Activated CD8-positive, alpha-beta memory T cell treated with anti-CD3 and anti-CD28 coated beads, Interleukin-2, amount 10 ng/mL, durations not matched to agents 7 days and 5 days (primary cell): ENCODE measurements at places on chromosomes 16 and 17.

- no peak for DNase-seq
These were observed 15.8 kb downstream of the CYTH1 start for GRCh38 chr17:78766225-78766624.

- DNase-seq = no peak
These were observed 24.2 kb downstream of the SSH2 start for GRCh38 chr17:29905879-29906167.

DNA sequence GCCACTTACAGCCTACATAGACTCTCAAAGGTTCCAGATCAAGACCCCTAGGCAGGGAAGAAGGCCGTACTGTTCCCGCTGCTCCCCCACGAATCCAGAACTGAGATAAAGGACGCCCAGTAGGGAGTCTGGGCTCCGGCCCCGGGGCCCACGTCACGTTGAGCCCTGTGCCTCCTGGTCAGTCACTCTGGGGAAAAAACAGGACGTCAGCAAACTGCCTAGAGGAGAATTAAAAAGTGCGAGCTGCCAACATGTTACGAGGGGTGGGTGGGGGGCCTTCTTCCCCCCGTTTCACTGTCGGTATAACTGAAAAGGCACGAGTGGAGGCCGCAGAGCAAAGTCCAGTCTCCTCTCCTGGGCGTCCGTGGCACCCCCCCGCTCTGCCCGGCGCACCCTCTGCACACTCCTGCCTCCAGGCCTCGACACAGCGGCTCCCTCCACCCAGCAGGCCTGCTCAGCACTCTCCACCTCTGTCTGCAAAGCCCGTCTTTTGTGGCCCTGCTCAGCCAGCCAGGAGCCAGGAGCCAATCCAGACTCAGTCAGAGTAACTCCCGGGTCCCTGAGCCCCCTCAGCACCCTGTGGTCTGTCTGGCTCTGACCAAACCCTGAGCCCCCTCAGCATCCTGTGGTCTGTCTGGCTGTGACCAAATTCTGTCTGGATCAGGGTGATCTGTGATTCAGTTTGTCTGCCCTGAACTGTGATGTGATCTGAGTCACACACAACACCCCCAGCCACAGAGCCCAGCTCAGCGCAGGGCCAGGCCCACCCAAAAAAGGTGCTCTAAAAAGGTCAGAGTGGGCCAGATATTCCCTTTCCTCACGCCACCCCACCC, 6.2 kb downstream of the ITGAE start:
- DNase-seq = peak; percentile 88

DNA sequence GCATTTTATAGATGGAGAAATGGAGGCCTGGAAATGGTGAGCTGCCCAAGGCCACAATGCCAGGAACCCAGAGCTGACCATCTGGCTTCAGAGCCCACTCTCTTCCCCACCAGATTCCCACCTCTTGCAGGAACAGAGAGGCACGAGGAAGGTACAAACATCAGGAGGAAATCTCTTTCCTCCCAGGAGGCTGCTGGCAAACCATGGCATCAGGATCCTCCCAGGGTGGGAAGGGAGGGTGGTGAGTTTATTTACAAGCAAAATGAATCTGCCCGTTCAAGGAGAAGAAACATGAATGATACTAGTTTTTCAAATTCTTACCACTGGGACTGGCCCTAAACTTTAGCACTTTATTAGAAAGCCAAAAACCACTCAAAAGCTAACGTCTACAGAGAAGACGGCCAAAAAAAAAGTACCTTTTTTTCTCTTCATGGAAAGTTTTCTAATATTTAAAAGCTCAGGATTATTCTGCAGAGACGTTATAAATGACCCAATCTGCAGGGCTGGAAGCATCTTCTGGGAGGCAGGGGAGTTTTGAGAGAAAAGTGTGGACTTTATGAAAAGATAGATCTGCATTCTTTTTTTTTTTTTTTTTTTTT, 79.1 kb downstream of the NXN start:
- no peak for DNase-seq

DNA sequence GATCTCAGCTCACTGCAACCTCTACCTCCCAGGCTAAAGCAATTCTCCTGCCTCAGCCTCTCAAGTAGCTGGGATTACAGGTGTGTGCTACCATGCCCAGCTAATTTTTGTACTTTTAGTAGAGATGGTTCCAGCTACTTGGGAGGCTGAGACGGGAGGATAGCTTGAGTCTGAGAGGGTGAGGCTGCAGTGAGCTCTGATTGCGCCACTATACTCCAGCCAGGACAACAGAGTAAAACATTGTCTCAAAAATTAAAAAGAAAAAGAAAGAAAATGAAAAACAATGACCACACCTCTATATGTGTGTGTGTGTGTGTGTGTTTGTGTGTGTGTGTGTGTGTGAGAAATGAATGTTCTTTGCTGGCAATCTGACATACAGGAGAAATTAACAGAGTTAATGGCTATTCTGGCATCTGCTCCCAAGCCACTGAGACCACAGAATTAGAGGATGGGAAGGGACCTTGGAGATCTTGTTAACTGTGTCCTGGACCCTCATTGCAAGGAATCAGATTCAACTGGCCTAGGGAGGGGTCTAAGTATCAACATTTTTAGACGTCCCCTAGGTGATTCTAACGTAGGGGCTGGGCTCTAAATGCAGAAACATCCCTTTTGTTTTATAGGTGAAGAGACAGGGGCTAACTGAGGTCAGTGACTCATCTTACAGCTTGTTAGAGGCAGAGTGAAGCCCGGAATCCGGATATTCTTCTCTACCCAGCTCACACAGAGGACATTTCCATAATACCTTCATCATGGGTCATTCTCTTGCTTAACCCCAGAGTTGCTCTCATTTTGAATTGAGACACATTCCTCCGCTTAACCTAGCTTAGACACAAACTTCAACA, 16.4 kb upstream of the MARCHF10 start:
- DNase-seq = no peak

DNA sequence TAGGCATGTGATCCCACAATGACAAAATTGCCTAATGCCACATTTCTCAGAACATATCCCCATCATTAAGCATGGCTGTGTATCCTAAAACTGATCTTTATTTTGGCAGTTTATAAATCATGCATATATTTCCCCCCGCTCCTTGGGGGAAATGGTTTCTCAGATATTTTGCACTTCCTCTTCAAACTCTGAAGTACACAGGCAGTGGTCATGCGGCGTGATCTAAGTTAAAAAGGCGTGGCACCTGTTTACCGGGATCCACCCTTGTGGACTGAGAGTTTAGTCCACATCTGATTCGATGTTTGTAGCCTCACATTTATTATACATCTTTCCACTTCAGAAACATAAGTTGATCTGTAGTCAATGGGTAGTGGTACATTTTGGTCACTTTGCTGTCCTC, 51.4 kb downstream of the USP10 start:
- DNase-seq = peak; percentile 61

DNA sequence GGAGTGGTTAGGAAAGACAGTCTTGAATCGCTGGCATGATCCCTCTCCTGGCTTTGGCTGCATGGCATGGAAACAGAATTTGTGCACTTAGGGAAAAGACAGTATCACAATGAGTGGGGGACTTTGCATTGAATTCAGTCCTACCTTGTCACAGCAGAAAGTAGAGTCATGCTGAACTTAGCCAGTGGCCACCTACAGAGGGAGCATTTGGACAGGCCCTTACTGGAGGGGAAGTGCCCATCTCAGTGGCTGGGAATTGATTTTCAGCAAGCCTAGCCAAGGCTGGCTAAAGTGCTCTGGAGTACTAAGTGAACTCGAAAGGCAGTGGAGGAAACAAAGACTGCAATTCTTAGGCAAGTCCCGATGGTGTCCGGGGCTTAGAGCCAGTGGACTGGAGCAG, 364.3 kb upstream of the TOM1L1 start:
- no peak for DNase-seq

DNA sequence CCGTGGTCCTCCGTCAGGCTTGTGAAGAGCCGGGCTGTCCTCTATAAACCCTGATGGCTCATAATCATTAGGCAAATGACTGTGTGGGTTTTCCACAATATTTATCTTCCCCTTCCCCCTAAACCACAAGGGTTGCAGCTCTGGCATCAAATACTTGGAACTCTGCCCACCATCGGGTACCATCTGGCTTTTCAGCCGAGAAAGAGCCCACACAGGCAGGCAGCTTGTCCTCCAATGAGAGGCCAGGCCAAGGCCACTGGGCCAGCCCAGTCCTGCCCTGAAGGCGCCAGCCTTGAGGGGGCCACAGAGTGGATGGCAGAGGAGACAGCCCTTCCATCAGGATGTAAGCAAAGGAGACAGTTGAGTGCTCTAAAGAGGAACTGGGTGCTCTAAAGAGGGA, 31.8 kb upstream of the NAT9 start:
- DNase-seq = no peak

DNA sequence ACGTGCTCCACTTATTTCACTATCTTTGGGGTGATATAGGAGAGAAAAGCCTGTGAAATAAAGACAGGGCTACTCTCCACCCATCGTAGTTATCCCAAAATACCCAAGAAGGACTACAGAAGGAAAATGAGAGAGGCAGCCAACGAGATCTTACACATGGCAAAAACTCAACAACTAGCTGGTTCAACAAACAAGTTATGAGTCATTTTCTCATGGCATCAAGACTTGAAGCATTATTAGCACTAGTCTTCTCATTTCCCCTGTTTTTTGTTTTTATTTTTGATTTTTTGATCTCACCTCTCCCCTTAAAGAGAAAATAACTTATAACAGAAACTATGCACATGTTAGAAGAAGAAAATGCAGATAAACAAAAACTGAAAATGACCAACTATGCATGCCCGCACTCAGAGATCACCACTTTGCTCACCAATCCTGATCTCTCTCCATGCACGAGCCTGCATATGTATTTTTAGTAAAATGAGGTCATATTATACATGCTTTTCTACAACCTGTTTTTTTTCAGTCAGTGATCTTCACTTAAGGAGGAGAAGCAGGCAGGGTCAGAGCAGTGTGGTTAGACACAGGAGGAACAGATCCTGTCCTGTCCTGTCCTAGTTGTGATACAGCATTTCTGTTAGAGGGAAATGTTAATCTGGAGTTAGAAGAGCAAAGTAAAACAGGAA, 22.8 kb downstream of the FAM117A start:
- no peak for DNase-seq

- DNase-seq = no peak
These were observed 23.3 kb downstream of the FAM83G start for GRCh38 chr17:18981335-18981641.

DNA sequence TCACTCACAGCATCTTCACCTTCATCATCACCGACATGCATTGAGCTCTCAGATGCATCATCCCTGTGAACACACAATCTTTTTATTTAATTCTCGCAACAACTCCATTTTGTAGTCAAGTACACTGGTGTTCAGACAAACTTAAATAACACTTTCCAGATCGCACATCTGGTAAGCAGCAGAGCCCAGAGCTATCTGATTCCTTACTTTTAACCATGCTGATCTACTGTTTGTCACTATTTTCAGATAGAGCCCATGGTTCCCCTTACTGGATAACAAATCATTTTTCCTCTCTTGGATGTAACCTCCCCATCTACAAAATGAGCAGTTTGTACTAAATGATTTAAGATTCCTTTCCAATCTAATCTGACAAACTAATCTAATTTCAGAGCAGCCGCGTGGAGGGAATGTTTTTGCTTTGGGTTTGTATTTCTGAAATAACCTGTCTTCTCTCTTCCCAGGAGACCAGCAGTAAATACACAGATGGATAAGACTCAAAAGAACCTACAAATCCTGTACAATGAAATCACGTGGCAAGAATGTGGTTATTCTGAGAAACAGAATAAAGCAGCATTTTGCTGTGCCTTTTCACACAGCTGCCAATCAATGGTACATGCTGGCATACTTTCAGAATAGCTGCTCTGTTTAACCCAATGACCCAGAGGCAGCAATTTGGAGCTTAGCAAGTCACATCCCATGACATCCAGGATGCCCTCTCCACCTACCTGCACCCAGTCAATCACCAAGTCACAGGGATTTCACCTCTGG, 72.9 kb upstream of the CCL2 start:
- DNase-seq = no peak
